ENCODE measurements at places on chromosomes 16 and 17.

DNA sequence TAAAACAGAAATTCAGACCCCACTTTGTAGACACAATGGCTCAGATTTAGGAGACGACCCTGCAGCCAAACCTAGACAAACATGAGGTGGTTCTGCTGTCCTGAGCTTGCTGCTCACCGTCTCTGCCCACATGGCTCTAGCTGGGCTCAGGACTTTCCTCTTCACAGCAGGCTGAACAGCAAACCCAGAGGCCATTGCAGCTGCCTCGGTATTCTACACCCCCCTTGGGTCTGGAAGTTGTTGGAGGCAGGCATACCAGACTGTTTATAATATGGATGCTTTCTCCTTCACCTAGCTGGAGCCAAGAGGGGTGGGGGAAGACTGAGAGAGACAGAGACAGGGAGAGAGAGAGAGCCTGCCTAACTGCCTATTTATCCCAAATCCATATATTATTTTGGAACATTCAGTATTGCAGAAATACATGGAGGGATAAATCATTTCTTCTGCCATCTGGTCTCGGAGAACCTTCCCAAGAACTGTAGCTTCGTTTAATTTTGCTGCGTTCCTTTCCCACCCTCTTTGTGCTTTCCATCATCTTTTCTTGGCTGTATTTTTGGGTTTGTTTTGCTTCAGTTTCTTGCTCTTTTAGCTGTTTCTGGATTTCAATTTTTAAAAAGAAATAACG lies 628.2 kb upstream of the RBFOX1 start:
- DNase-seq: no peak

DNA sequence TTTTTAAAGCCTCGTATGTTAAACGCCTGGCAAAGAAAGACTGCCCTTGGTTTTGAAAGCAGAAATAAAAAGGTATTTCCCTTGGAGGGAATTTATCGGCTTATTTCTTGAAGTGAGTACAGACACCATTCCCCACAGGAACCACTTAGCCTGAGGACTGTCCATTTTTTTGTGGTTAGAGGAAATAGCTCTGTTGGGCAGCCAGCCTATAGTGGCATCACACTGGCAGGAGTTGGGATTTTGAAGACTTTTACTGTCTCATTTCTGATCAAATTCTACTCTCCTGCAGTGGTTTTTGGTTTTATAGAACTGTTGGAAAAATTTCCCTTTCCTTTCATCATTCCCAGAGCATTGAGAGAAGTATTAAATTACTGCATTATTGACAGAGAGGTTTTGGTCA lies 34.1 kb upstream of the CDC6 start:
- no peak for DNase-seq

DNA sequence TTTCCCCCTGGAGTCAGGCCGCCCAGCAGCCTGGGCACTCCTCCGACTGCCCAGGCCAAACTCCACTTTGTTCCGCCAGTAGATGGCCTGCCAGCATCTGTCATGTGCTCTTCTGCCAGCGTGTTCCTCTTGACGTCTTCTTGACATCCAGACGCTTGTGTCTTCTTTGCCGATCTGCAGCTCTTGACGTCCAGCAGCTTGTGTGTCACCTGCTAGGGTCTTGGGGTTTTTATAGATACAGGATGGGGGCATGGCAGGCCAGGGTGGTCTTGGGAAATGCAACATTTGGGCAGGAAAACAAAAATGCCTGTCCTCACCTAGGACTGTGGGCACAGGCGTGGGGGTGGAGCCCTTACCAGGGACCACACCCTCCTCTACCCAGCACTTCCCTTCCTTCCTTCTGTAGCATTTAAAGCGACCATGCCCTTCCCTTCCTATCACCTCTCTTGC lies 88.7 kb downstream of the BMERB1 start:
- no peak for DNase-seq

GRCh38 chr17:28724500-28725165 lies 1.4 kb downstream of the TLCD1 start:
- no peak for DNase-seq

GRCh38 chr16:22109258-22109898 lies 17.0 kb downstream of the VWA3A start:
- no peak for DNase-seq

DNA sequence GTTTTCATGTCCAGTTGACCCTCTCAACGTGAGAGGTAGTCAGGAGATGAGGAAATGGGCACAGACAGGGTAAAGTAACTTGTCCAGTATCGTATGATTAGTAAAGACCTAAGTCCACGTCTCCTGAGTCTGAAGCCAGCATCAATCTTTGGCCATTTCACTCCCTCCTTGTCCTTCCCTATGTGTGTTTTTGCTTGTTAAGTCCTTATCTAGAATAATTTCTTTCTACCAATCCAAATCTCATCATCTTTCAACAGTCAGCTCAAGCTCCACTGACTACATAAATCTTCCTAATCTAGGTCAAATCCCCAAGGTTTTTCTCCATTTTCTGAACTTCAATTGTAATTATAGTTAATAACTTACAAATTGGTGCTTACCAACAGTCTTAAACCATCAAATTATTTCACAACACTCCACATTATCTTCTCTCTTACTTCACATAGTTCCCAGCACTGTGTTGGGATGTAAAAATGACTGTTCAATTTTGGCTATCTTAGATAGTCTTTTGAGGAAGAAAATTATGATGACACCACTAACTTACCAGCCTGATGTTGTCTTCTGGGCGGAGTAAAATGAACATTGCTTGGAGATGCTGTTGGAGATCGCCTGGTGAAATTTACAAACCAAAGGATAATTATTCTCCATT lies 72.3 kb upstream of the CORO6 start:
- DNase-seq: no peak

DNA sequence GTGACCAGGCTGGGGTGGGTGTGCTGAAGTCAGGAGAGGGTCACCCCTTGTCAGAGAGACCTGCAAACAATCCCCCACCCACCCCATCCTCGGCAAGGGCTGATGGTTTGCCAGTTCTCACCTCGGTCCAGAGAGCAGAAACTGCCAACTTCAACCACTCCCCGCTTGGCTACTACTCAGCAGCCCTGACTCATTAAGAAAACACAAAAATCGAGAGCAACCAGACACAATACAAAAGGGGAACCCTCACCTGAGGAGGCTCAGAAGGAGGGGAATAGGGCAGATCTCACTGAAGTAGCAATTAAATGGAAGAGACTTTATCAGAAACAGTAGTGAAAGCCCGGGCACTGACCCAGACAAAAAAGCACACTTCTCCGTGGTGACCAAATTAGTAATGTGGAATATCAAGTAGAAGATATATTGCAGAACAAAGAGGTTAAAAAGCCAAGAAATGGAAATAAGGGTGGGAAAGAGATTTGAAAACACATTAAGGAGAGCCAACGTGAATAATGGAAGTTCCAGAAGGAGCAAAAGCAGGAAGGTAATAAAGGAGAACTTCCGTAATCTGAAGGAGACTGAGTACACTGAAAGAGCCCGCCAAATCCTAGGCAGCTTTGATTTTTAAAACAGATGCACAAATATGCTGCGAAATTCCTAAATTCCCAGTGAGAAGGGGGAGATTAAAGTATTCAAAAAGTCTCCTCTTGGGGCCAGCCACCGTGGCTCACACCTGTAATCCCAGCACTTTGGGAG lies 23.6 kb downstream of the CENPV start:
- DNase-seq: peak; percentile 55

GRCh38 chr16:85844786-85845185 lies 45.3 kb downstream of the COX4I1 start:
- no peak for DNase-seq

- DNase-seq: no peak
These were observed 49.0 kb downstream of the NT5M start for GRCh38 chr17:17351901-17352781.

DNA sequence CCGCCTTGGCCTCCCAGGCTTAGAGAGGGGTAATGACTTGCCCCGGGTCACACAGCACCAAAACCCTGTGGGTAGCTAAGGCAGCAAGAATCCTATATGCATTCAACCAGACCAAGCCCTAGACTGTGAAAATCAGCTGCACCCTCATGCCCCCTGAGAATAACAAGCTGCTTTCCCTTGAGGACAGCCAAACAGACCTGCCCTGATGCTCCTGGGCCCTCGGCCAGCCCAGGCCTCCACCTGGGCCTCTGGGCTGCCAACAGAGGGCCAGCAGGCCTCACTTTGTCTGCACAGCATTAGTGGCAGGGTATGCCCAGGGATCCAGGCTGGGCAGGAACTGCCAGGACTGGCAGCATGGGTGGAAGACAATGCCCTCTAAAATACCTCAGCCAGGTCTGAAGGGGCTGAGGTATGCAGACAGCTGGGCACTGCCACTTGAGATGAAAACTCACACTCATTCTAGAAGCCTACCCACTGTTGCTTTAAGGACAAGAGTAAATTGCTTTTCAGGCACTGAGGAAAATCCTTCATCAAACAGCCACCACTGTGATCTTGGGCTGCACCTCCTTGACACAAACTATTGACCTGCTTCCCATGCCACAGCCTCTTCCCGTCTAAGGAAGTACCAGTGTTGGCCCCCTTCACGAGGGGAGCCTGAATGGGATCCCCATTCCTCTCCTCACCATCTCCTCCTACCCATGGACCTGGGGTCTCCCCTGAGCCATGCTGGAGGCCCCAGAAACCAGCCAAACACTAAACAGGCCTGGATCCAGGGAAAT lies 8.8 kb downstream of the ST3GAL2 start:
- DNase-seq: no peak

GRCh38 chr16:53832896-53833544 lies 129.1 kb downstream of the FTO start:
- no peak for DNase-seq

- no peak for DNase-seq
These were observed 4.3 kb upstream of the C16orf95 start for GRCh38 chr16:87321336-87322107.

DNA sequence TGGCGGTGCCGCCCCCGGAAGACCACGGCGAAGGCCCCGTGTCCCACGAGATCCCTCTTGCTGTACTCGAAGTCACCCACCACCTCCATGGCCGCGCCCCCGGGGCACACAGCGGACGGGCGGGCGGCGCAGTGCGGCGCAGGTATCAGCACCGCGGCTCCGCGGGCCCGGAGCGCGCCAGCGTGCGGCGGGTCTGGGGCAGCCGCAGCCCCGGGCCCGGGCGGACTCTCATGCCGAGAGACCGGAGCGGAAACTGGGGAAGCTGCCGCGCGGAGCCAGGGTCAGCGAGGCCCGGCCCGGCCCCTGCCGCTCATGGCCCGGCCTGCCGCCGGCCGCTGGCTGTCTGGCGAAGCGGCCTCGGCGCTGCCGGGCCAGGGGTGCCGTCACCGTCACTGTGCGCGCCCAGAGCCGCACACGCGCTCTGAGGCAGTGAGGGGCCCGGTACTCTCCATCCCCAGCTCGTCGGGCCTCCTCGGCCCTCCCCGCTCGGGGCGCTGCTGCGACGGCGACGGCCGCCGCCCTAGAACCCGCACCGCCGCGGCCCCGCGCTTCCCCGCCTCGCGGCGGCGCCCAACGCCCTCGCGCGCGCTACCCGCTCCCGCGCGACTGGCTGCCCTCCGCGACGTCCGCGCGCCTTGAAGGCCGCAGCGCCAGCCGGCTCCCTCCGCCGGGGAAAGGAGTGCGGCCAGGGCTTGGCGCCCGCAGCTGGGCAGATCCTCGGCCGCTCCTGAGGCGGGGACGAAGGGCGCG lies at the start of gene ULK2:
TSS of gene ULK2 (minus strand) at position 608 of the 750 bp plus-strand sequence. CDS start at position 89, 519 bp downstream.
- DNase-seq: peak; percentile 23

- no peak for DNase-seq
These were observed 10.6 kb downstream of the CTRB1 start for GRCh38 chr16:75229172-75230031.

DNA sequence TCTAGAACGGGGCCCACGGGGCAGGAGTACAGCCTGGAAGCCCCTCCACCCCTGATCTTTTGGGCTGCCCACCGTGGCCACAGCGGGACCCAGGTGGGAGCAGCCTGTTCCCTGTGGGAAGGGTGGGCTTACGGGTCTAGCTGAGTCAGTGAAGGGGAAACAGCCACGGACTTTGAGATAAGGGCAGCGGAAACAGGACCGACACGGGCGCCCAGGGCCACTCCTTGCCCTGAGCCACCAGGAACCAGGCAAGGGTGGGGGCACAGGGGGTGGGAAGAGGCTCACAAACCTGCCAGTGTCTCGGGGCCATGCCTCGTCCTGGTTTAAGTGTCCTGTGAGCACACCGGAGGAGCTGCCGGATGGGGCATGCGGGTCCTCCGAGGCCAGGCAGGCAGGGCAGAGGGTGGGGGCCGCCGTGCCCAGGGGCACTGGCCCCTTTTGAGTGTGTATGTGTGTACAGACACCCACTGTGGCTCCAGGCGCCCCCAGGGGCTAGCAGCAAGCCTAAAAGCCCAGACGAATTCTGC lies 47.6 kb upstream of the PVALEF start:
- DNase-seq: no peak

DNA sequence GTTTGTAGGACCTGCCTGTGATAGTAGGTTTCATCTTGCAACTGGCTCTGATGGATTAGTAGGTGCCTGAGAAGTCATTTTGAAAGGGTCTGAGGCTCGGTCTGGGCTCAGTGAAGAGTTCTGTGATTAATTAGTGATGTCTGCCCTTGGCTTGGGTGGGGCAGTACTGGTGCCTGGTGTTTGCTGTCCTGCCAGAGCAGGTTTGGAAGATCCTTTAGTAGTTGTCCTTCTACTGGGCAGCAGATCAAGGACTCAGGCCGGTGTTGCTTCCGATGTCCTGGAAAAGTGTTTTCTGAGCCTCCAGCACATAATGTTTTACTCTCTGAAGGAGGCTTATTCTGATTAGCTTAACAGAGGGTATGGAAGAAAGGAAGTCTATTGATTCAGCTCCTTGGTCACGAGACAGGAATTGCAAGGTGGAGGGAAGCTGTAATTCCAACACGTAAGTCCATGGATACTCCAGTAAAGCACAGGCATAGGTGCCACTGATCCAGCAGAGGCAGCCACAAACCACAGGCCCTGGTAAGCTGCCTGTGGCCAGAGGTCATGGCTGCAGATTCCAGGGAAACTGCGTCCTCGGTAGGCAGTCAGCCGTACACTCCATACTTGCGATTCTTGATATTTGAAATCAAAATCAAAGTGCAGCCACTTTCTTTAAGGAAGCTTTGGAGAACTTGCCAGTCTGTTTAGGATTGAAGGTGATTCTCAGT lies 18.7 kb downstream of the HLF start:
- no peak for DNase-seq

DNA sequence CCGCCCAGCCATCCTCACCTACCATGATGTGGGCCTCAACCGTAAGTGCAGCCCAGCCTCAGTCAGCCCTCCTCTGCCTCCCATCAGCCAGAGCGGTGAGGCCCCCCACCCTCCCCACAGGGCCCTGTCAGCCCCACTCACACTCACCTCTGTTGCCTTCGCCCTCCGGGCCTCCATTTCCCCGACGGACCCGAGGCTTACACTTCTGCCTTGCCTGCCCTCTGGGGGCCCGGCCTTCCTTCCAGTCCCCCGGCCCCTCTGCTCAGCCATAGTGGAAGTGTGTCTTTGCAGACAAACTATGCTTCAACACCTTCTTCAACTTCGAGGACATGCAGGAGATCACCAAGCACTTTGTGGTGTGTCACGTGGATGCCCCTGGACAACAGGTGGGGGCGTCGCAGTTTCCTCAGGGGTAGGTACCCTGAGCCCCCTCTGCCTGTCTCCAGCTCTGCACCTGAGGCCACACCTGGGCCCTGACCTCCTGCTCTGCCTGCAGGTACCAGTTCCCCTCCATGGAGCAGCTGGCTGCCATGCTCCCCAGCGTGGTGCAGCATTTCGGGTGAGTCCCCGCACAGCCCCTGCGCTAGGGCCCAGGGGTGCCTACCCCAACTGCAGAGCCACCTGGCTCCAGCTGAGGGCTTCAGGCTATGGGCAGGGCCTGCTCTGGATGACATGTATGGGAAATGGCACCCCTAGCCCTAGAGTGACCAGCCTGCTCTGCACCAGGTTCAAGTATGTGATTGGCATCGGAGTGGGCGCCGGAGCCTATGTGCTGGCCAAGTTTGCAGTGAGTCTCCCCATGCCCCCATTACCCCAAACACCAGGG lies 4.1 kb downstream of the NDRG4 start:
- DNase-seq: no peak

All from foreskin keratinocyte (primary cell).